Gastroesophageal sphincter (tissue), 4 donors: ENCODE measurements at places on chromosomes 4 and X.

DNA sequence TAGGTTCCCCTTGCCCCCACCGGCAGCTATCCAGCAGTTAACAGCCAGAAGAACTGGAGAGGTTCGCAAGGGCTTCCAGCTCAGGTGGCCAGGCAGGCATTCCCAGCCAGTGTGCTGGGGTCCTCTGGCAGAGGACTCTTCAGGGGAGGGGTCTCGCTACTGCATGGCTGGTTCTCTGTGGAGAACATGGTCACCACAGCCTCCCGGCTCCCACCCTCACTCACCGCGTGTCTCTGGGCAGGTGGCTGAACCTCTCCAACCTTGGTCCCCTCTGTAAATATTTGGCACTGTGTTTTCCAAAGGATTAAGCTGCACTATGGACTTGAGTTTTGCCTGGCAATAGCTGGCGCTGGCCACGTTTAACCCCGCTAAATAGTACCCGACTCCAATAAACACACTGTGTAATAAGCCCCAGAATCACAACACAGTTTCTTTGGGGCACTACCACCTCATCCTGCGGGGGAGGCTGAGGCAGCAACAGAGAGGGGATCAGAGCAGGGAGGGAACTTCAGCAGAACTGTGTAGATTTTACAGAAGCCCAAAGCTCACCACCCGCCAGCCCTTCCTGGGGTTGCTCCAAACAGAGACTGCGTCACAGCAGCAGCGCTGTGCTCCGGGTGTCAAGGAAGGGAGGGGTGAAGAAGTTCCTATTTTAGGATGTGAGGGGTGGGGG is 15.2 kb downstream of the BCOR start:
- ATAC-seq, result peak; percentile 45

DNA sequence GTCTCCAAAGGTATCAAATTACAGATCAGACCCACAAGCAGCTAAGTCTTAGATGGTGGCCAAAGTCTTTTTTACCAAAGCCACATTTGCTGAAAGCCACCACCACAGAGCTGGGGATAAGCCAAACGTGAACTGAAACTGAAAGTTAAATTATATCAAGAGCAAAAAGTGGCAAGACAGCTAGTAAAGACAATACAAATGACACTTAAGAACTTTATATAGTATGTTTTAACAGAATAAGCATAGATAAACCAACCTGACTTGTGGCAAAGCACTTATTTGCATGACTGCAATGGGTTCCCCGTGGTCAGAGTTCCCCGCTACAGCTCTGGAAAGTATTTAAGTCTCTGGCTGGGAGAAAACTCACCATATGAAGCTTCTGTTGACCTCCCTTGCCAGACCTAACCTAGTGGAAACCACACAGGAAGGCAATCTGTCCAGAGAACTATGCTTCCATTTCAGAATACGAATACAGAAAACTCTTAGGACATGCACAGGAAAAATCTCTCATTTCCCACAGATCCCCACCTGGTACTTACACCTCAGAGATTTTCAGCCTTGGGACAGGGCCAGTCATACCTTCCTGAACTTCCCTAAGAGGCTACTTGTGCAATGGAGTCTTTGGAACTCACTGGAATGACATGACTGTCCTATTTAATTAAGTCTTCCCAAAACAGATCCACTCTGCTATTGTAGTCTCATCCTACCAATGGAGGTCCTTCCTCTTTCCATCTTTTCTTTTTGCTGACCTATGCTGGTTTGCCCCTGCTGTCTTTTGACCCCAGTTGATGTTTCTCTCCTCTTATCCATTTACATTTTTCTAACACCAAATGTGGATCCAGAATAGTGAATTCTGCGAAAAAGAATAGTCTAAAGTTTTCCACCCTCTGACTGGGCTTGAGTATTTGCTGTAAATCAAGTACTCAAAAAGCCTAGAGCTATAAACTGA is 225.1 kb downstream of the NR3C2 start:
- ATAC-seq, result no peak

GRCh38 chr4:22514481-22514880 is 1.4 kb downstream of the ADGRA3 start:
- no peak for ATAC-seq

DNA sequence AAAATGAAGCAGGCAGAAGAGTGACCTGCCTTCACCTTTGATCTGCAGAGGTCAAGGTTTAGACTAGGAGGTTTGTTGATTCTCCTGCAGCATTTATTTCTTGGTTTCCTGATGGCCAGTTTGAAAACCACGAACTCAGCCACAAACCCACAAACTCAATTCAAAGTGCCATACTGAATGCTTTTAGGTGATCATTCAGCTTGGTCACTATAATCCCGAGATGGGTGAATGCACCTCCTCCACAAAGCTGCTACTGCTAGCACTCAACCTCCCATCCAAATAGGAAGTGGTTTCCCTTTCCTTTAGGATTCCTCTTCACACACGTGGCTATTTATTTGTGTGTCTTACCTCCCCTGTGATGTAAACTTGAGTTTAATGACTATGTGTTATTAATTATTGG is 225.2 kb downstream of the MID1 start:
- no peak for ATAC-seq

GRCh38 chrX:110006821-110007375 is 4.0 kb downstream of the TMEM164 start:
- no peak for ATAC-seq
